ENCODE measurements at places on chromosomes 3 and 15.

DNA sequence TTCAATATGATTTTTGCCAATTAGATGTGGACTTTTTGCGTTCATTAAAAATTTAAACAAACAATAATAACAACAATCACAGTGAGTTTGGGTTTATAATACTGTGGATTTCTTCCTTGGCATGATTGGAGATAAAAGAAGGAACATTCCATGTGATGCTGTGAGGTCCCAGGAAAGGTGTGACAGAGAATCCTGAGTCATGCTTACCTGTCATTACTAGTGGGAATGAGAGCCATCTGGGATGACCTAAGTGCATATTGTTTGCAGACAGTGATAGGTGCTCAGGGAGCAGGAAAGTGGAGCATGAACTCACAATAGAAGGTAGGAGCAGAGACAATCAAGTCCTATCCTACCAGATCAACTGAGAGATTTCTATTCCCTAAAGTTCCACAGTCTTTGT, 766.5 kb upstream of the CFAP20DC start:
- no peak for DNase-seq

- DNase-seq, result no peak
These were observed 837.8 kb downstream of the DIPK2A start for GRCh38 chr3:144809380-144809779.

DNA sequence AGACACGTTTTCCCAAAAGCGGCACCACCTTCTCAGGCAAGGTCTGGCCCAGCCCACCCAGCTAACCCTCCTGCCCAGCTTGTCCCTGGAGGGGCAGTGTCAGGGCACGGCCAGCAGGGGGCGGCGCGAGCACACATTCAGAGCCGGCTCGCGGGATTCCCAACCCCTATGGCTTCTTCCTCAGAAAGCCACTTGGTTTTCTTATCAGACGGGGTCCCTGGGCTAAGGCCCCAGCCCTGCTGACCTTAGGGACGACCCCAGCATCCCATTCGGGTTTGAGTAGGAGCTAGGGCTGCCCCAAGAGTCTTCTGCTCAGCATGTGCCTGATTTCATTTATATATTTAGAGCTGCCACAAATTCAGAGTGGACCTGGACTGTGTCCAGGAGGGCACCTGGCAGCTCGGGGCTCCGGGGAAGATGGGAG, 14.5 kb downstream of the RLBP1 start:
- DNase-seq, result no peak

DNA sequence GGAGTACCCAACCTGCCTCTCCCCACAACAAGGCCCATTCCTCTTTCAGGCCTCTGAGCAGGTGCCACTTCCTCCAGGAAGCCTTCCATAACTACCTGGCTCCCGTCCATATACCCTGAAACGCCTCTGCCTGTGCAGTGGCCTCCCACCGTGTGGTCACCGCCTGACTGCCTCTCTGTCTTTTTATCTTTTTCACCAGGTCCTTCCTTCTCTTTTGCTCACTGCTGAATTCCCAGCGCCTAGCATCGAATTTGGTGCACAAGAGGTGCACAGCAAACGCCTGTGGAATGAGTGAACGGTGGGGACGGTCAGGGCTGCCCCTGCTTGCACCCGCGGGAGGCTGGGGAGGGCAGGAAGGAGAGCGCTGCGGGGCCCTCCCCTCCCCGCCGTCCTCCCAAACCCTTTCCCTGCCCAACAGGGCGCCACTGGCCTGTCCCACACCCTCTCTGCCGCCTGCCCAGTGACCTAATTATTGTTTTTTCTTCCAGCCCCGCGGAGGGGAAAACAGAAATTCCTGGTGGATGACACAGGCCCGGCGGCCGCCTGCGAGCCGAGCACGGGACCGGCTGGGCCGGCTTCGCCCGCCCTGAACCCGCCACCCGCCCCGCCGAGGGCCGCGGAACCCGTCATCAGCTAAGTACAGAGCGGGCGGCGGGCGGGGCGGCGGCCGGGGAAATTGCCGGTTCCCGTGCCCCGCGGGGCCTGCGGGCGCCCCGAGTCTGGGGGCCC, 140.1 kb downstream of the SMAD6 start:
- no peak for DNase-seq

- DNase-seq, result no peak
These were observed 10.2 kb upstream of the GCSAM start for GRCh38 chr3:112143251-112143650.

DNA sequence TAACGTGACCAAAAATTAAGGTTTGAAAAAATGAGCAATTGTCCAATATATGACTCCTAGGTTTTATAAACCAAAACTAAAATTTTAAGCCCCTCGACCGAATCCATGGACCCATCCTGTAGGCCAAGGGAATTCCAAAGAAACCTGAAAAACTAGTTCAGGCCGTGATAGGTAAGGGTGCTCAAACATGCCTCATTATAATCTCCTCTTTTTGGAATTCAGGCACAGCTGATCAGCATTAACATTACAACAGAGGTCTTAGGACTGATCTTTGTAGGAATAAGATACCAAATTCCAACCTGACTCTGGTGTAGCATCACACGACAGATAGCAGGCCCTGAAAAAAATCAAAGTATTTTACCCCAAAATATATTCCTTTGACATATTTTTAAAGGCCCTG, 155.7 kb downstream of the NEK10 start:
- no peak for DNase-seq

DNA sequence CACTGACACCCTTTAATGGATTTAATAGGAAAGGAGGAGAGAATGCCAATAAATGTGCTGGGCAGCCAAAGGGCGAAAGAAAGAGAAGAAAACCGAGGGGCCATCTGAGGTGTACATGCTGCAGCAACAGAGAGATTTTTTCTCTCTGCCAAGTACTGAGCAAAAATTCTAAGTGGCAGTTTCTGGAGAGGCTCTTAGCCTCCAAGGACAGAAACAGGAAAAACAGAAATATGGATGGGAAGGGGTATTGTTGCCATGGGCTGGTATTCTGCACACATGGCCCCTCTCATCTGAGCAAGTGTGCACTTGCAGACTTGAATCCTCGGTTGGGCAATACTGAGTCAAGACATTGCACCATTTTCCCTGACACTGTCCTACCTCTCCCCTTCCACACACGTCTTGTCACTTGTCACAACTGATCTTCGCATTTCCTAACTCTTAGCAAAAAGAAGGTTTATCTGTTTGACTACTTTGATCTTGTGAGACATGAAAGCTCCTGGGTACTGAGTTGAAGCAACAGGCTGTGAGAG, 73.9 kb downstream of the PRICKLE2 start:
- no peak for DNase-seq

- no peak for DNase-seq
These were observed 5.7 kb upstream of the BNIP2 start for GRCh38 chr15:59694779-59695178.

- no peak for DNase-seq
These were observed 156.0 kb downstream of the AGBL1 start for GRCh38 chr15:86235667-86236066.

GRCh38 chr3:152398495-152398894, 129.8 kb downstream of the MBNL1 start:
- DNase-seq, result peak; percentile 98

DNA sequence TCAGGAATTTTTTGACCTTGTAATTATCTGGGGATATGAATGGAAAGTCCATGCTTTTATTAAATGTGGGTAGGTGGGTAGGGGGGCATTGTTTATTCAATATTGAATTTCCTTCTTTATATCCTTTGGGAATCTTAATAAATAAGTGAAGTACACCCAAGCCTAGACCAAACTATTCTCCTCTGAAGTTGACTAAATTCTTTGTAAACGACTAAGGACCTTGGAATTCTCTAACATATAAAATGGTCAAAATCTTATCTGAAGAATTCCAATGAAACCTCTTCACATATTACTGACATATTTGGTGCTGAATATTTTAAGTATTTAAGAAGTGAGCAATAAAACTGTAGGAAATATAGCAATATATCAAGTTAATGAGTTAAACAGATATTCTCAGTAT, 1432.1 kb upstream of the GBE1 start:
- no peak for DNase-seq

DNA sequence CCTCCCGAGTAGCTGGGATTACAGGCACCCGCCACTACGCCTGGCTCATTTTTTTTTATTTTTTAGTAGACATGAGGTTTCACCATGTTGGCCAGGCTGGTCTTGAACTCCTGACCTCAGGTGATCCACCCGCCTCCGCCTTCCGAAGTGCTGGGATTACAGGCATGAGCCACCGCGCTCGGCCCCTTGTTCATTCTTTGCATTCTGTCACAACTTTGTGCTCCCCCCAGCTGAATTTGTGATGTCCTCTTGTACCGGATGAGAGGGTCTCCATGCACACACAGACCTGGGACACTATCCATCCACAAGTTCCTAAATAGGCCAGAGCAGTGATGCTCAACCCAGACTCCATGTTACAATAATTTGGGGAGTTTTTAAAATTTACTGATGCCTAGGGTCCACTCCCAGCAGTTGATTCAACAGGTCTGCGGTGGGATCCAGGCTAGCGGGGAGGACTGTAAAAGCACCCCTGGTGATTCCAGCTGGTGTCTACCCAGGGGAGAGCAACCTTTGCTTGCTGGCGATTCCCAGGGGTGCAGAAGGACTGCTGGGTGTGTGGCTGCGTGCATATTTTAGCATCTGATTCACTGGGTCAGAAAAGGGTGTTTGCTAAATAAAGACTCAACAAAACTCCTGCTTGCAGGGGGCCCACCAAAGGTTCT, 1.0 kb downstream of the RASSF1 start:
- DNase-seq, result no peak

DNA sequence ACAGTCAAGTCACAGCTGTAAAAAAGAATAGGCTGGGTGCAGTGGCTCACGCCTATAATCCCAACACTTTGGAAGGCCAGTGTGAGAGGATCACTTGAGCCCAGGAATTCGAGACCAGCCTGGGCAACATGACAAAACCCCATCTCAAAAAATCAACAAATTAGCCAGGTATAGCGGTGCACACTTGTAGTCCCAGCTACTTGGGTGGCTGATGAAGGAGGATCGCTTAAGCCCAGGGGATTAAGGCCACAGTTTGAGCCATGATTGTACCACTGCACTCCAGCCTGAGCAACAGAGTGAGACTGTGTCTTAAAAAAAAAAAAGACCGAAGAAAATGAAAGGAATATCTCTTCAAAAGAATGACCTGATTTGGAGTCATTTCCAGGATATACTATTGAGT, 6.6 kb downstream of the HERC1 start:
- DNase-seq, result no peak

- DNase-seq, result no peak
These were observed 41.7 kb upstream of the SMAD3 start for GRCh38 chr15:67023517-67024313.

- no peak for DNase-seq
These were observed 311.8 kb upstream of the TRIM42 start for GRCh38 chr3:140365872-140366697.

DNA sequence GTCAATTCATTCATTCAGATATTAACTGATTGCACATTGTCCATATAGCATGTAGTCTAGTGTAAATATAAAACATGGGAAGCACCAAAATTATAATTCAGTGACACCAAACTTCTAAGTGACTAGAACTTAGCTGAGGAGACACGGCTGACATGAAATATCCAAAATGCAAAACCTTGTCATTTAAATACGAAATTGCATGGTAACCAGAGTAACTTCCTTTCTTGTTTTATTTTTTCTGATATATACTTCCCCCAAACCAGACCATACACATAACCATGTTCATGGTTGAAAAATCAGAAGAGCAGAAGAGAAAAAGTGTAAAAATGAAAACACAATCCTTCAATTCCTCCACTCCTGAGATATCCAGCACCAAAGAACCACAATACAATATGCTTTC, 38.0 kb downstream of the CBLB start:
- no peak for DNase-seq

DNA sequence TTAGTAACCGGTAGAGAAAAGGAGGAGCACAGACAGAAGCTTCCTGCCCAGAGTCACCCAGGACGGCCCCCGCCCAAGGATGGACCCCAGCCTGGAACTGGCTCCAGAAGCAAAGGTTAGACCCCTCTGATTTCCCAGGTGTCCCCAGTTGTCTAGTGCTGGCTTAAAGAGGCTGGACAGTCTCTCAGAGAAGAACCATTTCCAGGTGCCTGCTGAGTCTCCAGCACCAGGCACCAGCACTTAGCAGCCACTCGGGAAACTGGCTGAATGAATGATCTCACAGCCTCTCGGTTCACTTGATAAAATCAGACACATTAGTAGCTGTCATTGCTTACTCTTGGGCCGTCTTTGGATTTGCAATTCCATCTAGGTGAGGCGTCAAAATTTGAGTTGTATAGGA, 139.7 kb upstream of the HES1 start:
- no peak for DNase-seq

GRCh38 chr3:141434255-141434654, 52.6 kb upstream of the RASA2 start:
- DNase-seq, result no peak

- DNase-seq, result no peak
These were observed at the start of gene SLC6A20 for GRCh38 chr3:45795882-45796765. Gene SLC6A20 (minus strand): TSS chr3:45796536. CDS start chr3:45796419, 117 bp downstream.

- DNase-seq, result no peak
These were observed 57.2 kb upstream of the MCF2L2 start for GRCh38 chr3:183485585-183485984.

- no peak for DNase-seq
These were observed 20.9 kb upstream of the MUC20 start for GRCh38 chr3:195699860-195700259.

Data from NCI-H524 treated with DMSO at 0.1 percent for 48 hours (cell line).